ENCODE measurements at places on chromosomes 6 and 20.

DNA sequence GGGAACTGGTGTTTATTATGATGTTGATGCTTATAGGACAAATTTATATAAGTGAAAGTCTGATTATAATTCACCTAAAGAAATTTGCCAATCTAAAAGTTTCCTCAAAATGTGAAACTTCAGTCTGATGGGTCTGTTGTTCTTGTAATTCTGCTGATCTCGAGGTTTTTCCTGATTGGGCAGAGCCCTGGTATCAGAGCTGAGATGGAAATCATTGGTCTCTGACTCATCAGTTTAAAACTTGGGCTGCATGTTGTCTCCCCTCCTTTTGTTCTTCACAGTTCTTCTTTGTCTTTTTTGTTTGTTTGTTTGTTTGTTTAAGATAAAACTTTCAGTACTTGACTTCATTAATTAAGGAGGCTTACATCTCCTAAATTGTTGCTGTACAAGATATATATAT lies 5.9 kb downstream of the SMAP1 start:
- no peak for DNase-seq

DNA sequence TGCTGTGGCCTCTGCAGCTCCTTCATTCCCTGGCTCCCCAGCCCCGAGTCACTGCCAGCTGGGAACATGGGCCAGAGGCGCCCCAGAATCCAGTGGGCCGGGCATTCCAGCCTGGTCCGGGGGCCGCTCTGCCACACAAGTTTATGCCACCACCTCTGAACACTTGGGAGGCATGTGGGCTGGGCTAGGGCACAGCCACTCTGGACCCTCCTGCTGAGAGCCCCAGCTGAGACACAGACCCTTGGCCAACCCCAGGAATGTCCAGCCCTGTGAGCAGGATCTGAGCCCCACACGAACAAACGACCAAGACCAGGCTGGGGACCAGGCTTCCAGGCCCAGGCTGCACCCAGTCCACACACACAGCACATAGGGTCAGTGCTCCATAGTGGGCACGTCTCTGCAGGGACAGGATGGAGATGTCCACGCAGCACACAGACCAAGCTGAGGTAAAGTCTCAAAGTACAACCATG lies 33.0 kb downstream of the YTHDF1 start:
- DNase-seq, result no peak

DNA sequence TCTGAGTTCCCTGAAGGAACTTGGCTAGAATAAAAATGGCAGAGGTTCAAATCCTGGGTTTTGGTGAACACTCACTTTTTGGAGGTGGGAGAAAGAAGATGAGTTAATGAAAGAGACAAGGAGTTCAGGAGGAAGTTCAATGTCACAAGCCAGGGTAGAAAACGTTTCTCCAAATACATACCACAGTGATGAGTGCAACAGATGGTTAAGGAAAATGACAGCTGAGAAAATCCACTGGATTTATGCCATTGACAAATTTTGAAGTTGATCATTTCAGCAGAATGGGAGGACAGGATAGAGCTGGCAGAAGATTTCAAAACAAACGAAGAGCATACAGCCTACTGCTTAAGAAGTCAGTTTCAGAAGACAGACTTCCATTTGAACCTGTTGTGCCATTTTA lies 122.7 kb downstream of the GFRAL start:
- DNase-seq, result no peak

GRCh38 chr6:83198486-83199172 lies 5.5 kb downstream of the RWDD2A start:
- no peak for DNase-seq

- DNase-seq, result no peak
Observed at GRCh38 chr6:160912411-160912810, 79.2 kb upstream of the MAP3K4 start.

DNA sequence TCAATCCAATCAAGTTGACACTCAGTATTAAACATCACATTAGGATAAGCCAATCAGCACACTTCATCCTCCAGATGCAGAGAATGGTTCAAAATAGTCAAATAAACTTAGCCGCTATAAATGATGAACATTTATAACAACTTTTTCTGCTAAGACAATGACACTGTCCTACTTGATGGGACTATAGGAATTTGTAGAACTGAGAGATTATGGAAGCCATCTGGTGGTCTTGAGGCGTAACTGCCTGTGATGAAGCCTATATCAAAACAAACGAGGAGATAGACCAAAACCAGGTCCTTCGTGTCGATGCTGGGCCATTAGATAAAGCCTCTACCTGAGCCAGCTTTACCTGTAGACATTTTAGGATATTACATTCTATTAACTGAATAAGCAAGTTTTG lies 631.1 kb downstream of the COL12A1 start:
- no peak for DNase-seq

GRCh38 chr6:168678588-168678987 lies 237.6 kb downstream of the SMOC2 start:
- DNase-seq, result no peak

- no peak for DNase-seq
Observed at GRCh38 chr6:42367353-42368011, 84.2 kb downstream of the TRERF1 start.

DNA sequence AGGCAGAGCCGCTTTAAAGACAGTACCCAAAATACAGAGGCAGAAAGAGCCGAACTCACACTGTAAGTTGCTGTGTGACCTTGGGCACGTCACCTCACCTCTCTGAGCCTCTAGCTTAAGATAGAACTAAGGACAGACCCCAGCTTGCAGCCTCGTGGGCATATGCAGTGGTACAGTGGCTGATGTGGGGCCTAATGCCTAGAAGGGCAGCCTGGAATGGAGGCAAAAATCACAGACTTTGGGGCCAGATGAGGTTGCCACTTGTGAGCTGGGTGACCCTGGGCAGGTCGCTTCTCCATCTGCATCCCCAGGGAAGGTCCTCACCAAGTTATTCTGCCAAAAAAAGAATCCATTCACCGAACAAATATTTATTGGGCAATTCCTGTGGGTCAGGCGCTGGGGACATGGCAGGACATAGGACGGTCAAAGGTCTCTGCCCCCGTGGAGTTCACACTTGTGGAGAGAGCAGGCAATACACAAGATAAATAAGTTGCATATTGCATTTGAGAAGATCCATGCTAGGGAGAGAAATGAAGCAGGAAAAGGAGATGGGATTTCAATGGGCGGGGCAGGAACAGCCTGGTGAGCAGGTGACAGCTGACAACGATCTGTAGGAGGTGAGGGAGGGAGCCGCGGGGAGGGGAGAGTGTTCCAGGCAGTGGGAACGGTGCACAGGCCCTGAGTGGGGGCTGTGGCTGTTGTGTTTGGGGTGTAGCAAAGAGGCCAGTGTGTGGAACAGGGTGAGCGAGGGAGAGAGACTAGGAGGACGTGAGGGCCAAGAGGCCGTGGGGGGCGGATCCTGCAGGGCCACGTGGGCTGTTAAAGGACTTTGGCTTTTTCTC lies 115.2 kb downstream of the CEBPB start:
- DNase-seq, result no peak

GRCh38 chr6:116866281-116866871 lies 10.7 kb upstream of the RFX6 start:
- no peak for DNase-seq

DNA sequence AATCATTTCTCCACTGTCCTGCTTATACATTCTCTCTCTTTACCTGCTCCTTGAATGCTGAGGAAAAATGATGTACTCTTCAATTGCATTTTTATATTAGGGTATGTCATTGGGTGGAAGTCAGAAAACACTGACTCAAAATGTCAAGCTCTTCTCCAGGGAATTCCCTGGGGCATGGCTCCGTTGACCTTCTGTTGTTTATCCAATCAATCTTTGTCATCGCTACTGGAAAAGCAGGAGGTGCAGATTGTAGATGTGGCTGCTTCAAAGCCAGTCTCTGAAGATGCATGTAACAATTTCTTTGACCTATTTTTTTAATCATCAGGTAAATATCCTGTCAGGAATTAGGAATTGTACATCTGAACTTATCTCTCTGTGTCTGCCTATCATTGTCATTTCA lies 63.9 kb upstream of the TENT5A start:
- no peak for DNase-seq

GRCh38 chr6:144415835-144416237 lies 130.7 kb downstream of the UTRN start:
- no peak for DNase-seq

GRCh38 chr6:168071620-168072019 lies 7.4 kb downstream of the FRMD1 start:
- no peak for DNase-seq

GRCh38 chr6:158118886-158119285 lies 49.2 kb downstream of the SERAC1 start:
- DNase-seq, result no peak
